Hypothalamus (tissue), 51 donors: ENCODE measurements at places on chromosomes 12 and 14.

- no peak for DNase-seq
These were observed 37.0 kb downstream of the BTG1 start for GRCh38 chr12:92108651-92109050.

DNA sequence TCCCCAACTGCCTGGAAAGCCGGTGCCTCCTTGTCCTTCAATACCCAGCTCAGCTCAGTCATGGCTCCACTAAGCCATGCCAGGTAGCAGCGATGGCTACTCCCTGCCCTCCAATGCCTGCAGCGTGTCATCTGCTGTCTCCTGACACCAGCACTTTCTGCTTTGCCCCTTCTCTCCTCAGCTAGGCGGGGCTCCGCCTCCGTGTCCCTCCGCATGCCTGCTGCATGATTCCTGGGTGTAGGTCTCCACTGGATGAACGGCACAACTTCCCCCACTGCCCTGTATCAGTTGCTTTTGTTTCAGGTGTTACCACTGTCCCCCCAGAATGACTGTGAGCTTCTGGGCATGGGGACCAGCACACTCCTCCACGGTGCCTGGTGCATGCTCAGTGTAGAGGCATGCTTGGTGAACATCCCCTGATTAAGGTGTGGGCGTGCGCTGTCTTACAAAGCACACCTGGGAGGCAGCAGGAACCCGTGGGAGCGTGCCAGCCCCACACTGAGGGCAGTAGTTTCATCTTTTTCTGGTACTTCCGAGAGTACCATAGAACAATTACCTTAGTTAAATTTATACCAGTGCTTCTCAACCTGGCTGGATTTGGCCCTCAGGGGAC lies 179.4 kb upstream of the PRMT8 start:
- DNase-seq = no peak

DNA sequence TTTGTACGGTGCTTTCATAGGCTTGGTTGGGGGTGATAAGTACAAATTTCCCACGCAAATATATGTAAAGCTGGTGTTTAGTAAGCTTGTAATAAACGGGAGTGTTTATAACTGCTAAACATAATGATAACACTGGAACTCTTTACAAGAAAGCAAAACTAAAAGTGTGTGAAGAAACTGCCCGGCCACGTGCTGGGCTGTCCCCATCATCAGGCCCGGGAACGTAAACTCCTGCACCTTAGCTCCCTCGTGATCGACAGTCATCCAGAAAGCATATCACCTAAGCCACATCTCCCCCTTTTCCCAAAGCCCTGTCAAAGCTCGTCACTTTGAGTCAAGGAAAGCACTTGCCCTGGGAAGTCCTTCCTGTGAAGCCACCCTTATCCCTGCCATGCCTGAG lies 18.0 kb upstream of the PARP11 start:
- no peak for DNase-seq

DNA sequence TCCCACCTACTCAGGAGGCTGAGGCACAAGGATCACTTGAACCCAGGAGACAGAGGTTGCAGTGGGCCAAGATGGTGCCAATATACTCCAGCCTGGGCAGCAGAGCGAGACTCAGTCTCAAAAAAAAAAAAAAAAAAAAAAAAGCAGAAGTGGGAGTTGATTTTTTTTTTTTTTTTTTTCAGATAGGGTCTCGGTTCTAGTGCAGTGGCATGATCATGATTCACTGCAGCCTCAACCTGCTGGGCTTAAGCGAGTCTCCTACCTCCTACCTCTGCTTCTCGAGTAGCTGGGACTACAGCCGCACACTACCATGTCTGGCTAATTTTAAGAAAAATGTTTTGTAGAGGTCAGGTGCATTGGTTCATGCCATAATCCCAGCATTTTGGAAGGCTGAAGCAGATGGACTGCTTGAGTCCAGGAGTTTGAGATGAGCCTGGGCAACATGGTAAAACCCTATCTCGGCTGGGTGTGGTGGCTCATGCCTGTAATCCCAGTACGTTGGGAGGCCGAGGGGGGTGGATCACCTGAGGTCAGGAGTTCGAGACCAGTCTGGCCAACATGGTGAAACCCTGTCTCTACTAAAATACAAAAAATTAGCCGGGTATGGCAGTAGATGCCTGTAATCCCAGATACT lies 16.3 kb upstream of the HSP90AA1 start:
- no peak for DNase-seq

DNA sequence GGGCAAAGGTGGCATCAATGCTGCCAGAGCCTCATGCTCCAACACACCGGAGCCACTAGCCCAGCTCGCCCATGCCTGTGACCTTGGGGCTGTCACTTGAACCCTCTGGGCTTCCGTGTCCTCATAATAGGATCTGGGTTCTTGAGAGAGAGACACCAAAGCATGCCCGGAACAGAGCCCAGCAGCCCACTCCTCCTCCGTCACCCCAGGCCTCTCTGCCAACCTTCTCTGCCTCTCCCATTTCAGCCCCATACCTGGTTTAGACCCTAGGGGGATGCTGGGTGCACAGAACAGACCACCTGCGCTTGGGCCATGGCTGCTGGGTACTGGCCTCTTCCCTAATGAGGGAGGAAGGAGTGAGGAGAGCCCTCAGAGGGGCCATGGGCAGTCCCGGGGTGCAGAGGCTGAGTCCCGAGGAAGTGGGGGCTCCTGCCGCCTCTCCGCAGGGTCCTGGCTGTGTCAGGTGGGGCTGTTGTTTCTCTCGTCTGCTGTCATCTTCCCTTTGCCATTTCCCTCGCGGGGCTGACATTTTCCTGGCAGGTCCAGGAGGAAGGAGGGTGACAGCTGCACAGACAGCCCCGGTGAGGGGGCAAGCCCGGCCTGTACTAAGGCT lies 172.4 kb upstream of the RTL1 start:
- DNase-seq = no peak

DNA sequence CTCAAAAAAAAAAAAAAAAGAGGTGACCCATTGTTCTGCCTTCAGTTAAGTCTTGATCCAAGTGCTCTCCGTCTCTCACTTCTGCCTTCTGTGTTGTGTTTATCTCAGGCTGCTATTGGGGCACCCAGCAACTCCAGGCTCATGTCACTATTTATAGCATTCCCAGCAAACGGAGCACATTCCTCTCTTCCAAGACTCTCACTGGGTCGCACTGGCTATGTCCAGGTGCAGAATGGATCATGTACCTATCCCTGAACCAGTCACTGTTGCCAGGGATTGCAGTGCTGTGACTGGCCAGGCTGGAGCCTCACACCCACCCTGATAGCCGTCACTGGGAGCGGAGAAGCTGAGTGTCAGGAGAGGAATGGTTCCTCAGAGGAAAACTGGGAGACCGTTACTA lies 31.2 kb downstream of the RHOF start:
- DNase-seq = no peak

DNA sequence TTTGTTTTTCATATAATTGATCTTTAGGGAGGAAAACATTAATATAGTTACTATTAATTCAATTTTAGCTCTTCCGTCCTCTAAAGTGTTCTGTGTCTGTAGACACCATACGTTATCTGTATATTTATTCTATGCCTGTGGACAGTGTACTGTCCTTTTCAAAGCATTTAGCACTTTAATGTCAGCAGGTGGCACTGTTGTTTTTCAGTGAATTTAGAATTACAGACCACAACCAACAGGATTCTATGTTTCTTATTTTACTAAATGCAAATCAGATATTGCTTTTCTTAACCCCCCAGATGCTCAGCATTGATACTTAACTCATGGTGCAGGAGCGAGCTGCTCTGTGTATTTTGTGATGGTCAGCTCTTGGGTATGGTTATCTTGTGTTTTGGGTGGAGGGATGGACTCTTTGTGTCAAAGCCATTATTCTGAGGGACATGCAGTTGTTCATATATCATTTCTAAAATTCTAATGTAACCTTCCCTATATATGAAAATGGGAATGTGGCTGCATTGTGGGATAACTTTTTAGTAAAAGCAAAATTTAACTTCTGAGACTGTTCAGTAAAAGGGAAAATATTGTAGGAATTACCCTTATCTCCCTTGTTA lies 65.2 kb downstream of the PAPOLA start:
- no peak for DNase-seq

GRCh38 chr14:30874120-30874998 lies at the start of gene COCH:
Gene COCH, plus strand, starts transcription at chr14:30874559. Its CDS starts 380 bp downstream, at chr14:30874939.
- no peak for DNase-seq

DNA sequence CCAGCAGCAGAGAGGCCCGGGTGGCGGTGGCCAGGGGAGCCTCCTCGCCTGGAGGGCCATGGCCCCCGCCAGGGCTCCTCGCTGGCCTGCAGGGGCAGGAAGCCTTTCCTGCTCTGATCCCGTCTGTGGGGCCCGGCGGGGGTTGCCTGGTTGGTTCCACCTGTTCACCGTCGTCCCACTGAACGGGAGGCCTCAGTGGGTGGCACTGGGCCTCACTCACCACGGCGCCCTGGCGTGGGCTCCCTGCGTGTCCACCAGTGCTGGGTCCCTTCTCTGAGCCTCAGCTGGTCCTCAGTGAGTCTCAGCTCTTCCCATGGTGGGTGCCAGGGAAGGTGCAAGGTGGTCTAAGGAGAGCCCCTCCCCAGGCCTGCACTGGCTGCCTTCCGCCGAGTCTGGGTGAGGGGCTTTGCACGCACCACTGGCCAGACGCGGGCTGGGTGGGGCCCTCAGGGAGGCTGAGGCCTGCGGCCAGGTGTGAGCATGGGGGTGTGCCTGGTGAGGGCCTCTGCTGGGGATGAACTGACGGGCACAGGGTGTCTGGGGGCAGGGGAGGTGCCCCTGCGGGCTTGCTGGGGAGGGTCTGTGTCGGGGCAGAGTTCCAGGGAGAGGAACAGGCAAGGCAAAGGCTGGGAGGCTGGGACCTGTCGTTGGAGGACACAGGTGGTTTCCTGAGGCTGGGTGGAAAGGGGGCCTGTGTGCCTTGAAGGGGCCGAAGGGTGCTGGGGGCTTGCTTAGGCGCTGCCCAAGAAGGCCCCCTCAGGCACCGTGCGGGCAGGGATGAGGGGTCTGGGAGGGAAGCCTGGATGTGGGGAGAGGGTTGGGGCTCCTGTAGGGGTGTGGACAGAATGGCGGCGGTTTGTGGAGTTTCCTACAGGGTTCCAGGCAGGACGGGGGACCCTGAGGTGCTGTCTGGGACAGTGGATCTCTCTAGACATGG lies 339.8 kb downstream of the TMEM121 start:
- no peak for DNase-seq

DNA sequence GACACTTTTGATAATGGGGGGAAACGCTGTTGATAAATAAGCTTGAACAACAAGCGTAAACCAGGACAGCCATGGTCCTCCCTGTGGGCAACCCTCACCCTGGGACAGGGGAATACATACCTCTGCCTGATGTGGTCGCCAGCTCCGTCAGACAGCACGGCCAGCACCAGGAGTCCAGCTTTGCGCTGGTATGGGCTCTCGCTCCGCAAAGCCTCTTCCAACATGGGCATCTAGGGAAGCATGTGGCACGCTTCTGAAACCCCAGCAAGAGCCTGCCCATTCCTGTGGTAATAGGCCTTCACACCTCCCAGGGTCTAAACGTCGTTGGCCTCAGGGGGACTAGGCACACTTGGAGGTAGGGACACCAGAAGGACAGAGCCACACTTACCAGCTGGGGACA lies 2.9 kb downstream of the IPO4 start:
- DNase-seq = no peak

DNA sequence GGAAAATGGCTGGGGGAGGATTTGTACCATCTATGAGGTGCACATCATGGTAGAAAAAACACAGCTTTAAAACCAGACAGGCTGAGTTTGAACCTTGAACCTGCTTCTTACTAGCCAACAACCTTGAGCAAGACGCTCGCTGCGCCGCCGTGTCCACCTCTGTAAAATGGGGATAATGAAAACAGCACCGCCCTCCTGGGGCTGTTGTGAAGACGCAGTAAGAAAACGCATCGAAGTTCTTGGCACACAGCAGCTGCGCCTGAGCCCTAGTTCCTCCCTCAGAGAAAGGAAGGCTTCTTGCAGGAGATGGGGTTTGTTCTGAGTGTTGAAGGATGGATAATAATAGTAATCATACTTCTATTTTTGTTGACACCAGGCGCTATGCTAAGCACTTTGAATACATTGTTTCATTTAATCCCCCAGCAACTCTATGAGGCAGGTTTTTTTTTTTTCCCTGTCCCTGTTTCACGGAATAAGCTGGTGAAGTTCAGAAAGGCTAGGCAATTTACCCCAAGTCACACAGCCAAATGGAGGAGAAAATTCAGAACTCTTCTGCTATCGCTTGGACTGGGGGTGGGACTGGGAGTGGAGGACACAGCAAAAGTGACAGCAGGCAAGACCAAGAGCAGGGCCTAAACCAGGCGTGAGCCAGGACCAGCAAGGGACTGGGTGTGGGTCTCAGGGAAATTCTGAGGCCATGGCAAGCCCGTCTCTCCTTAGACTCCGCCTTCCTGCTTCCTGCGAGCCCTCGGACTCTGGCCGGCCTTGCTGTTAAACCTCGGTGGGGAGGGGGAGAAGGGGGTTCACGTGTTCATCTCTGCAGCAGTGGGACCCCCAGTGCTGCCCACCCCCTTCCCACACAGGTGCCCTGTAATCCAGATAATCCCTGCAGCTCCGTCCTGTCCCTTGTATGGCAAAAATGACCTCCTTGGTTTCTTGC lies 97.5 kb downstream of the LRRC74A start:
- DNase-seq = no peak

DNA sequence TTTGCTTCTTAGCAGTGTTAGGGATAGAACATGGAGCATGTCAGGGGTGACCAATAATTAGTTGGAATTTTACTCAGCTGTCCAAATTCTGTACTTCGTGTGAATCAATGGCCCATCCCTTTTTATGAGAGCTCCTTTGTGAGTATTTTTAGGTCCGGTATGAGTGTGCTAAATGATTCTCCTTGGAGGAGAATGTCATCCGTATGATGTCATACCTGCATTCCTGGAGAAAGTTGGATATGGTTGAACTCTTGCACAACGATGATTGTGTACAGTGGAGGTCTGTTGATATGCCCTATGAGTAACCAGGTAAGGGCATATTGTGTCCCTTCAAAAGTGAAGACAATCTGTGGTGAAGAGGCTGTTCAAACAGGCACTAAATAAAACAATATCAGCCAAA lies 400.8 kb downstream of the GXYLT1 start:
- no peak for DNase-seq

- DNase-seq = no peak
These were observed 557 bp downstream of the COPS7A start for GRCh38 chr12:6724409-6724797.

GRCh38 chr14:51844081-51844881 lies 16.1 kb upstream of the GNG2 start:
- DNase-seq = no peak

GRCh38 chr12:112869778-112870177 lies 37.0 kb upstream of the OAS1 start:
- DNase-seq = no peak

- no peak for DNase-seq
These were observed 182.3 kb upstream of the GZMB start for GRCh38 chr14:24816011-24816928.

DNA sequence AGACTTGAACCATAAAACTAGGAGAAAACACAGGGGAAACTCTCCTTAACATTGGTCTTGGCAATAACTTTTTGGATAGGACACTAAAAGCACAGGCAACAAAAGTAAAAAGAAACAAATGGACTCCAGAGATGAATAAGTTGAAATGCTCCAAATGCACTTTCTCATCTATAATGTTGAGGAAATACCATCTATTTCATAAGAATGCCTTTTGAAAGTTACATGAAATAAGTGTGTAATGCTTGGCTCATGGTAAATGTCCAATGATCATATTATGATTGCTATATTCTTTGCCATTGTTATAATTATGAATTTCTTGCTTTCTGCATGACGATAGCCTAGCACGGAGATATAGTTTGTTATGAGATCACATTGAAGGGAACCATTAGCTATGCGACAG lies 19.8 kb downstream of the PDE6H start:
- no peak for DNase-seq

- no peak for DNase-seq
These were observed 34.1 kb downstream of the SENP1 start for GRCh38 chr12:48071808-48072207.
